H1 (cell line): ENCODE measurements at places on chromosomes 3 and 15.
A peak's percentile ranks its signal among the peaks of the same experiment; 100 is the strongest.

GRCh38 chr15:60395276-60396011, 2.3 kb downstream of the ANXA2 start:
- DNase-seq: no peak

- DNase-seq: no peak
Observed at GRCh38 chr3:7382293-7383010, 521.5 kb downstream of the GRM7 start.

DNA sequence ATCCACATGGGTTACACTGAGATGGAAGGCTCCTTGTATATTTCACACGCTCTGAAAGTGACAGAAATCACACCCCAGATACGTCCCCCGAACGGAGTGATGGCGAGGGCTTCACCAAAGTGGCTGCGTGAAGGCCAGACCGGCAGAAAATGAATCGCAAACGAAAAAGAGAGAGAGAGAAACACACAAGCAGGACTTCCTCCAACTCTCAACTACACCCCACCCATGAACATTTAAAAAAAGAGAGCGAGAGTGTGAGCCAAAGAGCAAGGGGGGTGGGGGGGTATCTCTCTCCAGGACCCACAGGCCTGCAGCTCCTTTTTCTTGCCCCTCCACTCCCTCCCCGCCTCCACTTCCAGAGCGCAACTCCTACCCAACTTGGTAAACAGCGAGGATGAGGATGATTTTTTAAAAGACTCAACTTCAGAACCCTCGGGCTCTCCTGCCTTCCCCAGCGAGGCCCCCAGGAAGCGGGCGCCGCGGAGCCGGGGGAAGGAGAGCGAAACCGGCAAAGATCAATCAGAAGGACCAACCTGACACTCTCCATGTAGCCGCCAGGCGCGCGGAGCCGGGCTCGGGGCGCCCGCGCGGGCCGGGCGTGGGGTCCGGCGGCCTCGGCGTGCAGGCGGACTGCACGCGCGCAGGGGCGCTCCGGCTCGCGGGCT, 519.1 kb downstream of the FOXP1 start:
- DNase-seq: peak; percentile 76

- no peak for DNase-seq
Observed at GRCh38 chr3:145383416-145383815, 777.6 kb downstream of the PLOD2 start.

DNA sequence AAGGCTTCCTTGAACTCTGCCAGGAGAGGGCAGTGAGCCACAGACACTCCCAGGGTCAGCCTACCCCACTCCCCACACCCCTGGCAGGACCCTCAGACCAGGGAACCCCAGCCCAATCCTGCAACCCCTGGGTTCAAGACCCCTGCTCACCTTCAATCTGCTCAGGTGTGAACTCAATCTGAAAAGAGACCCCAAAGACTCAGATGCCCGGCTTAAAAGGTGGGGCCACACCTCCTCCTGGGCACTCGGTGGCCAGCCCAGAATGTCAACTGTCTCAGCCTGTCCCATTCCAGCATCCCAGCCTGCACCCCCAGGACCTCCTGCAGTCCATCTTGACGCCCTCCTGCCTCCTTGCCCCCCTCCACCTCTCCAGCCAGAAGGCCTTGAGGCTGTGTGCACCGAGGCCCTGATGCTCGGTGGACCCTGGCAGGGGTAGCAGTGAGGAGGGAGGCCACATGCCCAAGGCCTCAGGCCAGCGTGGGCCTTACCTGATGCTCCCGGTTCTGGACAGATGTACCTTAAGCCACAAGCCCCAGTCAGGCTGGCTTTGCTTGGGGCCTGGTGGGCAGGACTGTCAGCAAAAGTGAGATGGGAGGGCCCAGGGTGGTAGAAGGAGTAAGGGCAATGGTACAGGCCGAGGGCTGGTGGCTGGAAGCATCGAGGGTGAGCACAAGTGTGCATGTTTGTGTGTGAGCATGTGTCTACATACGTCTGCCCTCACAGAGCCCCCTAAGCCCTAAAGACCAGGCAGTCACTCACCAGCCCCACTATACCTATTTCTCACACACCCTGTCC, 2.2 kb downstream of the MYL3 start:
- DNase-seq: no peak

- DNase-seq: no peak
Observed at GRCh38 chr3:41222012-41222411, 22.7 kb downstream of the CTNNB1 start.

DNA sequence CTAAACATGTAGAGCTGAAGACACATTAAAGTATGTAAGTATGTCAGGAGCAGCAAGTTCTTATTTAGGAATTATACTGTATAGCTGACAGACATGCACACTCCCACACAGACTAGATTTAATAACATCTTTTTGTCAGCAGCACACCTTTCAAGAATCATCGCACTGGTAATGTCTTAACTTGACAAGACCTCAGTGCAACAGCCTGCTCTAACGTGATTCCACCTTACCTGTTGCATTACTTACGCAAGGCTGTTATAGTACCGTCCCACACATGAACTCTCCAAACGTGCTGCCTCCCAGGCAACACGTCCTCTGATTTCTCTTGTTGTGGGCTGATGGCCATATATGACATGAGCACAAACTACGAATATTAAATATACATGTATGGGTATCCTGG, 11.9 kb downstream of the CHRM5 start:
- no peak for DNase-seq

DNA sequence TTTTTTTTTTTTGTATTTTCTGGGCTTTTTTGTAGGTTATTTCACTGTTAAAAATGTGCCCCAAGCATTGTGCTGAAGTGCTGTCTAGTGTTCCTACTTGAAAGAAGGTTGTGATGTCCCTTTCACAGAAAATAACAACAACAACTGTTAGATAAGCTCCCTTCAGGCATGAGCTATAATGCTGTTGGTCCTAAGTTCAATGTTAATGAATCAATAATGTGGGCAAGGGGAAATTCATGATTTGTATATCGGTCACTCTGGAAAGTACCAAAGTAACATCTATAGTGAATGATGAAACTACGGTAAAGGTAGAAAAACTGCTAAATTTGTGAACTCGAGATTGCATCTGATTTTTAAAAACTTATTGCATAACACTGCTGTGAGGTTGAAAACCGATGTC, 539.4 kb downstream of the CADM2 start:
- DNase-seq: no peak

- DNase-seq: no peak
Observed at GRCh38 chr3:194874783-194875182, 189.1 kb downstream of the FAM43A start.

- no peak for DNase-seq
Observed at GRCh38 chr3:58158442-58159153, 52.2 kb downstream of the DNASE1L3 start.

GRCh38 chr3:106338582-106339214, 469.9 kb upstream of the CBLB start:
- DNase-seq: no peak

GRCh38 chr3:43181202-43181821, 75.4 kb upstream of the POMGNT2 start:
- no peak for DNase-seq

GRCh38 chr3:17478673-17479072, 263.8 kb downstream of the TBC1D5 start:
- no peak for DNase-seq

- no peak for DNase-seq
Observed at GRCh38 chr3:162525066-162525742, 1028.6 kb downstream of the OTOL1 start.

- DNase-seq: no peak
Observed at GRCh38 chr3:59995563-59995962, 945.7 kb upstream of the CFAP20DC start.

- no peak for DNase-seq
Observed at GRCh38 chr3:14678015-14678503, 3.1 kb downstream of the C3orf20 start.

DNA sequence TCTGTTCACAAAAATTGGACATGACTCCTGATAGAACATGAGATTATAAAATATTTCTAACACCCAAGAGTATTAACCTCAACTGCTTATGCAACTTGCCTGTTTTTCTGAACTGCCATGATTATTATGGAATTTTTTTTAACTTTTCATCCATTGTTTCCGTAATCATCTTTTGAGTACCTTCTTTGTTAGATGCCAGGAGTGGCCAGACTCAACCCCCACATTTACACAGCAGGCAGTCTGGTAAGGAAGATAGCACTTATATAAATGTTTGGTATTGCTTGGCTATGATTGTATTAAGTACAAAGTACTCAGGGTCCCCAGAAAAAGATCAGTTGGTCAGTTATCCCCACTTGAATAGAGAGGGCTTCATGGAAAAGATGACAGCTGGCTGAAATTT, 74.3 kb downstream of the CRYBG3 start:
- no peak for DNase-seq

GRCh38 chr3:168888781-168889180, 774.7 kb downstream of the MECOM start:
- DNase-seq: no peak

DNA sequence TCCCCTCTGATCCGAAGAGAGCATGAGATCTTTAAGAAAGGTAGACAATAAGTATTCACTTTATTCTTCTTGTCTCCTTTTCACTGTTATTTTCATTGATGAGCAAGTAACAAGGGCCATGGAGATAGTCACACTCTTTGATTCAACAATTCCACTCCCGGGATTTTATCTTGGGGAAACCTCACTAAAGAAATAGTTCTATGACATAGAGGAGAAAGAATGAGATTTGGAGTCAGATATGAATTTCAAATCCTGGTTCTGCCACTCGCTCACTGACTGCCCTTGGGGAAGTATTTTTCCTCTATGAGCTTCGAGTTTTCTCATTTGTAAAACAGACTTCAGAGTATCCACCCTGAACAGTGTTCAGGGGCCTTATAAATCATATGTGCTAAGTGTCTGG, 514.6 kb downstream of the NLGN1 start:
- no peak for DNase-seq

DNA sequence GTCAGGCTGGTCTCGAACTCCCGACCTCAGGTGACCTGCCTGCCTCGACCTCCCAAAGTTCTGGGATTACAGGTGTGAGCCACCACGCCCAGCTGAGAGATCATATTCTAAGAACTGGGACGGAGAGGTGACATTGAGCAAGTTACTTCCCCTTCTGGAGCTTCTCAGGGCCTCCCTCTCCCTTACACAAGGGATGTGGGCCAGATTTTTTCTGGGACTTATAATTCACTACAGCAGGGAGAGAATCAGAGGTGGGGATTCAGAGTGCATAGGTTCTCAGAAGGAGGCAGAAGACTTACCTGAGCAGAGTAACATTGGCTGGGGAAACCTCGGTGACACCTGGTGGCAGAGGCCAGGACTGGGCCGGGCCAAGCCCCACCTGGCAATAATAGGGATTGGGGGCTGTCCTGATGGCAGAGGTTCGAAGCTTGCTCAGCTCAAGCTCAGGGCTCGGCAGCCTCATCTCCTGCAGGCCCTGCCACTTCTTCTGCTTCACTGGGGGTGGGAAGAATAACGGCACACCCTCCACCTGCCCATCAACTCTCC, 6.8 kb downstream of the LTK start:
- DNase-seq: no peak

GRCh38 chr3:126545544-126545943, 13.2 kb downstream of the C3orf22 start:
- DNase-seq: no peak

GRCh38 chr3:45064512-45065372, 38.6 kb downstream of the CLEC3B start:
- DNase-seq: no peak

DNA sequence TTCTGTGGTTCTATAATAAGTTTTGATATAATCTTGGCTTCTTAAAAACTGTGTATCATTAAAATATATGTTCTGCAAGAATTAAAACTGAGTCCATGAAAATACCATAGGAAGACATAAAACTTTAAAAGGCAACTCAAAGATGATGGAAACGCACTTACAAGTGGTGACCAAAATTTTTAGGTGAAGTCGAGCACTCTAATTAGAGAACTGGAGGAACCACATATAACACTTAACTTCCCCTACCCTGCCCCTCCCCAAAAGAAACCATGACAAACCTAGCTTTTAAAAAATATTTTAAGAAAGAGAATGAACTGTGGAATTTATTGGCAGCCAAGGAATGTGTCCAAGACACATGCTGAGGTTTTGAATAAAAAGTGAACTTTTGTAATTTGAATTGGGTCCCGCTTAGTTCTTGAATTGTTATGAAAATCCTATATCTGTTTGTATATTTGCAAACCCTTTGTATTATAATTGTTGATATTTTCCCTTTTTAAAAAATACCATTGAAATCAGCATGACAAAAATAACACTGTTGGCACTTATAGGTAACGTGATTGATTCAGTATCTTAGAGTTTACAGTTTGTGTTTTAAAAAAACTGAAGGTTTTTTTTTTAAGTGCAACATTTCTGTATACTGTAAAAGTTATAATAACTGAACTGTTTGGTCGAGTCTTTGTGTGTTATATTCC, 7.7 kb downstream of the NR2F2 start:
- DNase-seq: no peak

GRCh38 chr3:193585530-193585929, 7.5 kb upstream of the OPA1 start:
- no peak for DNase-seq

- DNase-seq: no peak
Observed at GRCh38 chr3:45347315-45348000, 40.9 kb upstream of the LARS2 start.

DNA sequence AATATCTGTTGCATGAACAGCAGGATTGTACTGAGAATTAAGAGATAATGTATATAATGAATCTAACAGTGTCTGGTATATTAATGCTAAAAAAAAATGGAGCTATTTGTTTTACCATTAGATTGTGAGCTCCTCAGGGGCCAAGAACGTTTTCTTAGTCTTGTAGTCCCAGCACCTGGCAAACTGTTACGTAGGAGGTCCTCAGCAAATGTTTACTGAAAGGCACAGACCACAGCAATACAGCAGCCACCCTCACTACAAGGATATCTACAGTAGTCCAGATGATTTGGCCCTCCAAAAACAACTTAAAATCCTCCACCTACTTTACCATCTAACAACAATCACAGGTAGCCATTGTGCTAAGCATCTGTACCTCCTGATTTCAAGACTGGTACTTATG, 59.7 kb downstream of the MSL2 start:
- no peak for DNase-seq

- DNase-seq: no peak
Observed at GRCh38 chr3:161233557-161233956, 12.4 kb downstream of the NMD3 start.

GRCh38 chr15:84789762-84790161, 27.4 kb upstream of the ALPK3 start:
- no peak for DNase-seq

GRCh38 chr15:36370731-36371112, 208.7 kb upstream of the CDIN1 start:
- no peak for DNase-seq

- no peak for DNase-seq
Observed at GRCh38 chr3:175512700-175513099, 653.6 kb downstream of the NAALADL2 start.

DNA sequence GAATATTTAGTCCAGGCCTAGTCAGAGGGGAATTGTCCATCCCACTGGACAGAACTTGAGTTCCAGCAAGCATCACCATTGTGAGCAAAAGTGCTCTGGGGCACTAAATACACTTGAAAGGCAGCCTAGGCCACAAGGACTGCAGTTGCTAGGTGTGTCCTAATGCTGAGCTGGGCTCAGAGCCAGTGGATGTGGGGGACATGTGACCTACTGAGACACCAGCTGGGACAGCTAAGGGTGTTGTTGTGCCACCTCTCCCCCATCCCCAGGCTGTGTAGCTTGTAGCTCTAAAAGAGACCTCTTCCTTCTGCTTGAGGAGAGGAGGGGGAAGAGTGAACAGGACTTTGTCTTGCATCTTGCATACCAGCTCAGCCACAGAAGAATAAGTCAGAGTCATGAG, 120.9 kb downstream of the DTWD1 start:
- DNase-seq: no peak

GRCh38 chr3:23002836-23003732, 200.0 kb upstream of the UBE2E2 start:
- DNase-seq: no peak
